C1 segment of cervical spinal cord (tissue), 14 donors: ENCODE measurements at places on chromosomes 12 and 14.
A peak's percentile ranks its signal among the peaks of the same experiment; 100 is the strongest.

DNA sequence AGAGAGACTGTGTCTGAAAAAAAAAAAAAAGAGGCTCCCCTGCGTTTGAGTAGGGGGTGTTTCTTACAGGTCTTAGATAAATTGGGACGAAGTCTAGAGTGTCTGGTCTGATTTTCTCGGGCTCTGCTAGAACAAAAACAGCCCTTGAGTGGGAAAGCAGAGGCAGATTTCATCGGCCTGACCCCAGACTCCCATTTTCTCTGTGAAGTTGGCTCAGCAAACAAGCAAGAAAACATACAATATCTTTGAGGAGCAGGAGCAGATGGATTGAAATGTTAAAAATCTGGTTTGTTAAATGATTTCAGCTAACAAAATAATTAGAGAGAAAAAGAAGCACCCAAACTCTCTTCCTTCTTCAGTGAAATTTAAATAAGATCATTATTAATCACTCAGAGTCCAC lies 44.1 kb downstream of the DERA start:
- no peak for DNase-seq

- no peak for DNase-seq
These were observed 21.1 kb downstream of the SETD3 start for GRCh38 chr14:99459481-99460100.

- no peak for DNase-seq
These were observed 63.9 kb upstream of the KCNA5 start for GRCh38 chr12:4979737-4980136.

DNA sequence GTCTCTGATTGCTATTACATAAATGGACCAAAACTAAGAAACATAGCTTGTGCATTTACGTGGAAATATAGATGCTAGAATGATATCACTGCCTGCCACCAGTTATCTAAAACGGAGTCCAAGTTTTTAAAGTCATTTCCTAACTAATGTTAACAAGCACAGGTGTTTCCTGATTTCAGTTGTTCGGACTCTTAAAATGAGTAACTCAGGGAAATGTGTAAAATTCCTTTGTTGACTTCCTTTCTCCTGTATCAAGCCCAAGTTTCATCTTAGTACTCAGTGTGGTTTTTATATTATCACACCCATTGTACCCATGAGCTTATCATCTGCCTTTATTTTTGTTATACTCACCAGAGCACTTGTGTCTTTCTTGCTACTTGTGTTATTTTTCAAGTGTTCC lies 13.2 kb upstream of the PRKCH start:
- DNase-seq = no peak

GRCh38 chr12:13595536-13596443 lies 385.6 kb downstream of the GRIN2B start:
- no peak for DNase-seq

DNA sequence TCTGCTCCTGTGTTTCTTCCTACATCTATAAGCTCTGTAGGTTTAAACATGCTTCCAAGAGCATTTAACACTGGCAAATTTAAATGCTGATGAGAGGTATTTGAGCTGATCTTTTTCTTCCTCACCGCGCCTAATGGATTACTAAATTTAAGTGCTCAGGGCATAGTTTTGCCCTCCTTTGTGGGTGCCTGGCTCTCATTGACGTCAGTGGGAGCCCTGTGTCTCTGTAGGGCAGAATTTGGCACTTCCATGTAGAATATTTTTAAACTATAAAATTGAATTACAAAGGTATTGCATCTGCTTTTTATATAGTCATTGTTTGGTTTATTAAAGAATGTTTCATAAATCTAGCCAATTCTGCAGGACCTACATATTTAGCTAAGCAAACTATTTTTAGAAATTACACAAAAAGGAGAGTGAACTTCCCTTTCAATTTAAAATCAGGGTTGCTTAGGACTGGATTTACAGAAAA lies 444.8 kb downstream of the AEBP2 start:
- no peak for DNase-seq

DNA sequence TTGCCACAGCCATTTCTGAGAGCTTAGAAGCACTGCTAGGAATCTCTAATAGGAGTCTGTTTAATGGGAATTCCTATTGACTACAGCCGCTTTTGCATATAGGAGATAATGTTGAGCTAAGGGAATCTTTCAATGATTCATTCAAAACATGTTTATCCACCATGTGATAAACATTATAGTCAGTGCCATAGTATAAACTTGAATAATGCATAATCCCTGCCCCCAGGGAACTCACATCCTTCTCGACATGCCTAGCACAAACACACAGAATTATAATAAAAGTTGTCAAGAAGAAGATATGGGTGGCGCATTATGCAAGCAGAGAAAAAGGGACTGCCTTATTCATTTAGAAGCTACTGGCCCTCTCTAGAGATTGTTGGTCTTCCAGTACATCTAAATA lies 248.0 kb downstream of the DAD1 start:
- DNase-seq = no peak

DNA sequence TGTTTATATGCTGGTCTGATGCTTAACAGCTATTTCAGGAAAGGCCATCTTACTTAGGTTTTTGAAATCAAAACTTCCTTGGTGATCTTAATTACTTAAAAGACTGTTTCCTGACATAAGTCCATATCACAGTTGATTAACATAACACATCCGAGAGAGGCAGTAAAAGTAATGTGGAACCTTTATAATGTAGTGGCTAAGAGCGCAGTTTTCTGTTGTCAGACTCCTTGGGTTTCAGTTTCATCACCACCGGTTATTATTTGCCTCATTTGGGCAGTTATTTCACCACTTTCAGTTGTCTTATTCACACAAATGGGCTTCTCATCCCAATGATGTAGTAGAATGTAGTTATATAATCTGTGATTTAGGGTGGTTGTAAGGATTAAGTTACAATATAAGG lies 30.9 kb downstream of the TBC1D15 start:
- DNase-seq = no peak

- DNase-seq = no peak
These were observed 107.1 kb downstream of the PLEKHA5 start for GRCh38 chr12:19236656-19237055.

GRCh38 chr12:8709124-8709830 lies 11.5 kb downstream of the RIMKLB start:
- DNase-seq = peak; percentile 11

GRCh38 chr12:131547555-131547954 lies 163.3 kb upstream of the SFSWAP start:
- no peak for DNase-seq

GRCh38 chr12:6375269-6376078 lies at the start of gene SCNN1A:
Gene SCNN1A, minus strand, starts transcription at chr12:6375563. Its CDS starts 780 bp downstream, at chr12:6374783.
- no peak for DNase-seq

GRCh38 chr12:45668641-45669040 lies 60.9 kb upstream of the ARID2 start:
- DNase-seq = no peak

- DNase-seq = no peak
These were observed 48.1 kb downstream of the KCNK13 start for GRCh38 chr14:90109858-90110257.

GRCh38 chr12:27822076-27822712 lies 42.2 kb upstream of the MANSC4 start:
- DNase-seq = no peak
